Fibroblast of gingiva (primary cell): ENCODE measurements at places on chromosomes 6 and 20.
A peak's percentile ranks its signal among the peaks of the same experiment; 100 is the strongest.

DNA sequence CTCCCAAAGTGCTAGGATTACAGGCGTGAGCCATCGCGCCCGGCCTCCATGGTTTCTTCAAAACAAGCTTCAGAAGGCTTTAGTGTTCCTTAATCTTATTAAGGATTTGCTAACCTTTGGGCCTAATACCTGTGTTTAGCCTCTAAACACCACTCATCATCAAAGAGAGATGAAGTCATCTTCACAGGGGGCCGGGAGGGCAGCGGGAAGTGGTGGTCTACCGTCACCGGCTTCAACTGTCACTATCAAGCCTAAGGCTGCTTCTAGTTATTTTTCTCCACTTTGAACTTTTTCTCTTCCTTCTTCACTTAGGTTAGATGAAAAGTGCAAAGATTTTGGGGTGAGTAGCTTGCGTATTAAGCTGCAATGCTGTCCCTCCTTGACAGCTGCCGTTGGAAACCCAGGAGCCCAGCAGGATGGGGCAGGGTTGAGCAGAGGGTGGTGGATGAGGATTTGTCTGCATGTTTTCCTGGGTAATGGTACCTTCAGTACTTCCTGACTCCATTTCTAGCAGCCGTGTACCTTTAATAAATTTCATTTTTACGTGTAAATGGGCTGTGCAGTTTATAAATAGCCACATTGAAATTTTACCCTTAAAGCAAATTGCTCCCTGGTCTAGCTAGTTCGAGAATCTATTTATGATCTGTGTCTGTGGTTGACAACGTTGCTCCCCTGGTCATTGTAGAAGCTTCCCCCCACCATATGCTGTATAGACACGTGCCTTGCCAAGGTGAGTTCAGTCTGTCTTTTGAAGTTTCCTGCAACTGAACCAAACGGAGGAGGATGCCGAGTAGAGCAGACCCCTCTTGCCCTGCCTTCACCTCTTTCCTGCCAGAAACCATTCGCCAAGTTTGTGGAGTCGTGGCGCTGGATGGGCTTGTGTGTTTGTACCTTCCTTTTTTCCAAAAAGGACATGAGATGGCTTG lies 64.8 kb downstream of the SYNJ2 start:
- no peak for DNase-seq

DNA sequence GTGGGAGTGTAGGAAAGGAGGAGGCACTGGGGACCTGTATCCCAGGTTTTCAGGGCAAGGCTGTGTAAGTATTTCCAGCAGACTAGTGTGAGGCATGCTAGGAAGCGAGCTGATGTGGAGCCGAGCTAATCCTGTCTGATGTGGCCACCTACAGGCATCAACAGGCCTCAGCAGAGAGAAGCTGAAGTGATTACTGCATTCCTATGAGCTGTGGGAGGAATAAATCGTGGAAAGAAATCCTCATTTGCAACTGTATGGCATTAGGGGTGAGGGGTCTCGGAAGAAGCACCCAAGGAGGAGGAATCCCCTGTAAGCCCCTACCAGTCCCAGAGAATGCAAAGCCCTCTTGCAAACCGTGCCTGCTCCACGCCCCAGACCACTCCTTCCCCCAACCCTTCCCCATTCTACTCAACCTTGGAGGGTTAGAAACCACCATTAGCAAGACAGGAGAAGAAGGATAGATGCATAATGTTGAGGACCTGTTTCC lies 41.6 kb downstream of the C6orf15 start:
- DNase-seq, result peak; percentile 60

- DNase-seq, result no peak
These were observed 53.8 kb upstream of the UFL1 start for GRCh38 chr6:96467814-96468213.

- peak; percentile 71 for DNase-seq
These were observed 84.9 kb upstream of the TGM3 start for GRCh38 chr20:2210646-2211552.

GRCh38 chr20:17664025-17664633 lies 17.9 kb downstream of the RRBP1 start:
- no peak for DNase-seq

DNA sequence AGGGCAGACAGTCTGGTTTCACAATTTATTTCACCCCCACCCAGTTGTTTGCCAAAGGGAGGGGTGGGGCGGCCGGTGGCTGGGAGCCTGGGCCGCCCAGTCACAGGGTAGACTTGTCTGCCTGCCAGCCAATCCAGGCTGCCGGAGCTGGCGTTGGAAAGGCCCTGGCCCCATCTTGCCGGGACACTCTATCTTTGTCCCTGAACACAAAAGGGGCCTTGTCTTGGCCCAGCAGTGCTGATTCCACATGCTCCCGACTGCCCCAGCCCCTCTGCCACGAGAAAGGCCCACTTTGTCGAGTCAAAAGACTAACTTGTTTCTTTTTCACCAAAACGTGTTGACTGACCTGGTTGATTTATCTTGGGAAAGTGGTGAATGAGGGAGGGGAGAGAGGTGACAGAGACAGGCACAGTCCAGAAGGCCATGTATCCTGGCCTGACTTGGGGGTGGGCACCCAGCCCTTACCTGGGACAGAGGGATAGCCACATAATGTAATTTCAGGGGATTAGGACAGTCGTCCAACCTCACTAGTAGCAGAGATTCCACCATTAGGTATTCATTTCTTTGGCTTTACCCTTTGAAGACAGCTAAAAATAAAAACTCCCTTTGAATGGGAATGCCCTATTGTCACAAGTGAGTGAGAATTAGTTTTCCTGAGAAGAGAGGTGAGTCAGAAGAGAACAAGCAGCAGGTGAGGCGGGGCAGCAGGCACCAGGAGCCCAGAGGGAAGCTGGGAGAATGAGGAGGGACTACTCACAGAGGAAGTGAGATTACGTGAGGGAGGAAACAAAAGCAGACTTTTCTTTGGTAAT lies 67.0 kb upstream of the SIRPA start:
- DNase-seq, result no peak

DNA sequence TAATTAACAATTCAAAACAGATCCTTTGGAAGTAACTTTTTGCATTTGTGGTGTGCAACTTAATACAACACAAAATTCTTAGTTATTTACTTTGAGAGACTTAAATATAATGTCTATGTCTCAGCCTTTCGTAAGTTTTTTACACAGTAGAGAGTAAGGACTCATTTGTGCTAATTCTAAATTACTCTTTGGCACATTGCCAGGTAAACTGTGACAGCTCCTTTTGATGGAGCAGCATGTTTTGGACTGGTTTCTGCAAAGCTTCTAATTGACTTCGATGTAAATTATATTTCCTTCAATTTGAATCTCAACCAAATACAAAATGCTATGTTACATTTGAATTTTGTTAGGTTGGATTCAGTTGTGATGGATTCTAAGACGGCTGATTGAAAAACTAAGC lies 450.7 kb upstream of the OPRM1 start:
- DNase-seq, result no peak

DNA sequence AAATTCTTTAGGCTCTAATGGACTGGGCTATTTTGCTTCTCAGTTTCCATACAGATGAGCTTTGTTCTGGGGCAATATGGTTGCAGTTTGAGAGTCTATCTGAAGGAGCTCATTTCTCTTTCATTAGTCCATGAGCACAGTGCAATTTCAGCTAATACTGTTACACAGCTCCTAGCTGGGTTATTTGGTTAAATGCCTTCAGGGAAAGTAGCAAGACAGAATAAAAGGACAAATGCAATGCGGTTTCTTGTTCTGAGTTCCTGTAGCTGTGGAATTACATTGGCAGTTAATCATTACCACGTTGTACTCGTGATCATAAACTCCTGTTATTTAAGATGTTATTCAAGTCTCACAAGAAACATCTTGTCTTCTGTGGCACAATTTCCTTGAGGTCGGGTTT lies 127.7 kb downstream of the BFSP1 start:
- peak; percentile 4 for DNase-seq

GRCh38 chr6:157139054-157139708 lies 184.1 kb downstream of the TMEM242 start:
- no peak for DNase-seq

DNA sequence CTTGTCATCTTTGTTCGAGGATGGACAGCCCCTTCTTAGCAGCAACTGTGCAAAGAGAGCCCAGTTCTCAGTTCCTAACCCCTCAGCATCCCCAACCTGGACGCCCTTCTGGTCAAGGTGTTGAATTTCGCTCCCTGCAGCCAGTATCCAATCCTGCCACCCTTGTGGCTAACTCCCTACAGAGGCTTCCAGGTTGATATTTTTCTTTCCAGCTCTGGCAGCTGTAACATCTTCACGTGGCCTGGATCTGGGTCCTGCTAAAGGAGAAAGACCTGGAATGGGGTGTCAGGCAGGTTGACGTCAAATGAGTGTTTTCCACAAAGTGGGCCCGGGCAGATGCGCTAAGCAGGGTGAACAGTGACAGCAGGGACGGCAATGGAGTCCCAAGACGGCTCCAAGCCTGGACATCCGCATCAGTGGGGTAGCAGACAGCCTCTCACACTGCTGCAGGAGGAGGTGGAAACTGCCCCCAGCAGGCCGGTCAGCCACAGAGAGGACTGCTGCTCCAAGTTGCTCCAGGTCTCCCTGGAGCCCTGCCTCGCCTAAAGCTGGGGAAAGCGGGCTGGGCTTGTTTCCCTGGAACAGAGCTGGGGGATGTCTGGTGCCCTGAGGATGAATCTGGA lies 1.0 kb upstream of the YTHDF1 start:
- no peak for DNase-seq

DNA sequence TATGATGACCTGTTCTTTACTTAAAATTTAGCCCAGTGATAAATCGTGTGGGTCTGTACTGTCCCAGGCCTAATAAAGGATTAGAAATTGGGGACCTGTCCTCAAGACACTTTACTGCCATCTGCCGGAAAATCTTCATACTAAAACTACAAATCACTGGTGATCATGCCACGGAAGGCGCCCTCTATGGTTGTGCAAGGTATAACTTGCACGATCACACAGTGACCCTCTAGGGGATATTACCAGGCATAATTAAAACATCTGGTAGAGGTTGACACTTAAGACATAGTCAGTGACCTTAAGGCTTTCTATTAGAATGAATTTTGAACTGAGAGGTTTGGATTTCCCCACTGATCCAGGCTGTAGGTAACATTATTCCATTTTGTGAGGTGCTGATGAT lies 172.6 kb downstream of the BMP2 start:
- DNase-seq, result no peak

DNA sequence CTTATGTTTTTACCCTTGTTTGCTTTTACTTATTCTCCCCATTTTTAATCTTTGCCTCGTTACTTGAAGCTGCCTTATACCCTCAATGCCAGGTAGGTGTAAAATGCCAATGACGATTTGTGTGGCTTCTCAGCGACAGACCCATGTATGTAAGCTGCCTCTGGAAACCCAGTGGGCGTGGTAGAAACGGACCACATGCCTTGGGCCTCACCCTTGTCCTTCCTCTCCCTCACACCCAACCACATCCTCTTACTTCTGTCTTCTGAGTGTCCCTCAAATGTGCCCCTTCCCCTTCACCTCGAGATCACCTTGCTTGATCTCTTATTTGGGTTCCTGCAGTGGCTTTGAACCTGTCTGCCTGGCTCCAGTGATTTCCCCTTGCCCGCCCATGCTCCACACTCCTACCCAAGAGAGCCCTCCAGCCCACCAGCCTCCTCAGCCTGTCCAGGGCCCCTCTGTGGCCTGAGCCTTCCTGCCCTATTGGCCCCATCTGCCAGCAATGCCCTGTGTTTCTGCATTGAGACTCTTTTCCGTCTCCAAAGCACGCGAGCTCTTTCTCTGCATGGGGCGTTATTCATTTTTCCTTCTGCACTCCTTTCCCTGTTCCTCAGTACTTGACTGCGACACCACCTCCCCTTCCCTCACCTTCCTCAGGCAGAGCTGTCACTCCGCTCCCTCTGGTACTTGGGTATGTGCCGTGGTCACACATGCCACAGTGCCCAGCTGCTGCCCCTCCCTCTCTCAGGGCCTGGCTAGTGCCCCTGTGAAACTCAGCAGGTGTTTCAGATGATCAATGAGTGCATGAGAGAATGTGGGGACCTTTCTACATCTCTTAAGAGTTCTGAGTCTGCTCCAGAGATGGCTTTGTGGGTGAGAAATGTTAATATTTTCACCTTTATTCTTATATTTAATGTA lies 115.4 kb downstream of the SLX4IP start:
- no peak for DNase-seq

GRCh38 chr6:17959302-17959701 lies 28.1 kb downstream of the KIF13A start:
- no peak for DNase-seq

DNA sequence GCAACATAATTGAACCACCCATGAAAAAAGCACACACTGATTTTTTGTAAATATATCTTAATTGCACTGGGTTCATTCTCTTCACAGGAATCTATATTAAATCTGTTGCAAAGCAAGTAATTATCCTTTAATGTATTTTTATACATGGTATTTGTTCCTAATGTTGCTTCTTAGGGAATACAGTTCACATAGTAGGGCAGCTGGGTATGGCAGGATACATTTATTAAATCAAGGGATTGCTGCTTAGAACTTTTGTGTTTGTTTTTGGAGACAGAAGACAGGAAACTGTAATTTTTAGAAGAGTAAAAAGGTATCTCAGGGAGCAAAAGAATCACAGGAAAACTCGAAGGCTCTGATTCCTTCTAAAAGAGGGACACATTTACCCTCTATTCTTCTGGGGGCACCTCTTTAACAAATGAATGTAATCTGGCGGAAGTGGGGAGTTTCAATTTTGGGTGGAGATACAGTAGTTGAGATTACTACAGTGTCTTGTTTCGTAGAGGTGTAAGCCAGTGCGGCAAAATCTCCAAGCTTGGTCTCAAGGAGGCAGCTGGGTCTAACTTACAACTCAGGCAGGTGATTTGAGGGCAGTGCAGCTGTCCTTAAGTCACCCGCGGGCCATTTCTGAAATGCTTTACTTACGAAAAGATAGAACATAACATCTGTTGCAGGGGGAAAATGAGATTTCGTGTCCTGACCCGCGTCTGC lies 812 bp upstream of the SMIM13 start:
- no peak for DNase-seq

GRCh38 chr20:37822141-37822601 lies 80.8 kb upstream of the VSTM2L start:
- DNase-seq, result peak; percentile 91
